ENCODE measurements at places on chromosomes 16 and 17.

DNA sequence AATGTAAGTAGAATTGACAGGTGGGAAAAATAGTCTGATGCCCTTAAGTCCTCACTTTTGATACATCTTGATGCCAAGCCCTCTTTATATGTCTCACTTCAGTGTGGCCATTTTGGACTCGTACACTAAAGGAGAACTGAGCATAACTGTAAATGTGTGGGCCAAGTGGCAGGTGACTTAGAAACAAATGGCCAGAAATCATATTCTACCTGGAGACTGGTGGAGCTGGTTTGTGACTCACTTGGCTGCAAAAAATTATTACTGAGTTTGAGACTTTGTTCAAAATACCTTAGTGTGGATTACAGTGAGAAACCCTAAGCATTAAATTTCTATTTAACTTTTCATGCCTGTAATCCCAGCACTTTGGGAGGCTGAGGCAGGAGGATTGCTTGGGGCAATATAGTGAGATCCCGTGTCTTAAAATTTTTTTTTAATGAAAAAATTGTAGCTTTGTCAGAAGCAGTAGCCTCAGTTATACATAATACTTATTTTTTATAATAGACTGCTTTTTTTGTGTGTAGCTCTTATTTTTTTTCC is 5.0 kb downstream of the HAPSTR1 start:
- DNase-seq = no peak

DNA sequence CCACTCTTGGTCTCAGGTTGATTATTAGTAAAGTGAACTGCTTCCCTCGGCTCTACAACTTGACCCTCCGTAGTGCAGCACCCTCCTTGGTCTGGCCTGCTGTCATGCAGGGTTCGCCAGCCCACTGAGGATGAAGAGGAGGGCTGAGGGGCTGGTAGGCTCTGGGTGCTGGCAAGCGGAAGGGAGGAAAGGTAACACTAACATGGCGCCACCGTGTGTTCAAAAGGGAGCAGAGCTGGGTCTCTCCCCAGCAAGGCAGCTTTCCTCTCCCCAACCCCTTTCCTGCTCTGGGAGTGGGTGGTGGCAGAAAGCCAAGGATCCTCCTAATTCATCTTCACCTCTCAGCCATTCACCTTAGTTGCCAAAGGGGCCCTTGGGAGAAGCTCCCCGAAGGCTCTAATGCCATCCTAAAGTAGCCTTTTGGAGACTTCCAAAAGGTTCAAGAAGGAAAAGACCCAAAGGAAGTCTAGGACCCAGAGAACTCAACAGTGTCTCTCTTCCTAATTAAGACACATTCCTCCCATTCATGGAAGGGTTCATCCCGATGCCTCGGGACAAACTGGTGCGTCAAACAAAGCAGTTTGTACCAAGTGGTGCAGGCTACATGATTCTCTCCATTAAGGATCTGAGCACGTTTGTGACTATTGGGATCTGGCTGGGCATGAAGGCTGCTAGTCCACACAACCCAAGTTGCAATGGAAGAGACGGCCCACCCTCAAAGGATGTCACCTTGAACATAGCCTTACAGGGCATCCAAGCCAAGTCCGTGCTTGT is 90.8 kb upstream of the TOB1 start:
- DNase-seq = peak; percentile 66

DNA sequence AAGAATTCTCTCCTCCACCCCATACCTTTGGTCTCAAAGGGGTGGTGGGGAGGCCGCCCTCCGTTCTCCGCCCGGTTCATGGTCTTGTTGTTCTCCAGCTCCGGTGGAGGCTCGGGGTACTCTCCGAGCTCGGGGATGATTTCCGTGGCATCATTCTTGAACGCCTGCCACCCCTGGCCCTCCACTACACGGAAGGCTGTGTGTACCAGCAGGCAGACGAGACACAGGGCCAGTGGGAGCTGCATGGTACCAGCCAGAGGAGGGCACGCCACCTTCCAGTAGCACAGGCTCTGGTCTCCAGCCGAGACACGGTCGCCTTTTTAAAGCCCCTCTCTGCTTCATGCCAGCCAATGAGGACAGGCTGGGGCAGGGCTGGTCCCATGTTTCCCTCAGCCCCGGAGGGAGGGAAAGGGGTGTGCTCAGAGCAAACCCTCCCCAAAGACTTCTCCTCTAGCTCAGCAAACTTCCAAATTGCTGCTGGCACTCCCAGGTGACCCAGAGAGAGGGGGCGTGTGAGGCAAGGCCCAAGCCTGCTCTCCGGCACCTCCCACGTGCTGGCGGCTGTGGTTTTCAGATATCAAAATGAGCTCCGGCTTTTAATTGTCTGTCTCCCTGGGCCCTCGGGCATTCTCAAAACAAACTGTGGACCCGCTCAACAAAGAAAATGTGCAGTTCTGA is at the start of gene SOST:
Gene SOST (minus strand): TSS at position 295 of the 678 bp plus-strand sequence. CDS start 50 bp downstream, at position 245.
- no peak for DNase-seq

DNA sequence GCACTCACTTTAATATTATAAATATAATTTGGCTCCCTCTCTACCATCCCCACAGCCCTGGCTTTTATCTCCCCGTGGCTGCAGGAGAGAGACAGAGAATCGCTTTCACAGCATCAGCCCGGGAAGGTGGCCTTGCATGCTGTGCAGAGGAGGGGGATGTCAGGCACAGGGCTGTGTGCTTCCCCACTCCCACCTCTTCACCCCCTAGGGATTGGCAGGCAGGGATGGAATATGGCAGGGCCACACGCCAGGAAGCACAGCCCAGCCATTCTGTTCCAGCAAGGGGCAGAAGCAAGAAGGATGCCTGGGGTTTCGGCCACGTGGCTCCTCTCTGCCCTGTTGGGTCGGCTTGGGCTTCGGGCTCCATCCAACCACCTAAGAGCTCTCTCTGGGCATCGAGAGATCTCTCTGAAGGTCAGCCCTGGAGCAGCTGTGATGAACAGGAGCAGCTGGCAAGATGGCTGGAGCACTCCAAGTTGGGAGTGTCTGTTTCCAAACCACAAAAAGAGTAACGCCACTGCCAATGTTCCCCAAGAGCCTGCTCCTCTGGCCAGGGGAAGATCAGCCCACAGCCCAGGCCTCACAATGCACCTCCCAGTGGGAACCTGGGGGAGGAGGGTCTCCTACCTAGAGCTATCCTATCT is 223.2 kb downstream of the C16orf78 start:
- DNase-seq = no peak

- DNase-seq = no peak
These were observed 26.5 kb downstream of the HEATR9 start for GRCh38 chr17:35842239-35842638.

GRCh38 chr17:38703742-38704605 is 1.1 kb upstream of the MLLT6 start:
- peak; percentile 90 for DNase-seq

- DNase-seq = peak; percentile 53
These were observed 984 bp downstream of the CENPV start for GRCh38 chr17:16352303-16352666.

GRCh38 chr17:20313306-20313705 is 154.0 kb downstream of the LGALS9B start:
- no peak for DNase-seq

- no peak for DNase-seq
These were observed 170.7 kb downstream of the SEC14L1 start for GRCh38 chr17:77311371-77311981.

GRCh38 chr16:17776888-17777287 is 306.1 kb upstream of the XYLT1 start:
- no peak for DNase-seq

DNA sequence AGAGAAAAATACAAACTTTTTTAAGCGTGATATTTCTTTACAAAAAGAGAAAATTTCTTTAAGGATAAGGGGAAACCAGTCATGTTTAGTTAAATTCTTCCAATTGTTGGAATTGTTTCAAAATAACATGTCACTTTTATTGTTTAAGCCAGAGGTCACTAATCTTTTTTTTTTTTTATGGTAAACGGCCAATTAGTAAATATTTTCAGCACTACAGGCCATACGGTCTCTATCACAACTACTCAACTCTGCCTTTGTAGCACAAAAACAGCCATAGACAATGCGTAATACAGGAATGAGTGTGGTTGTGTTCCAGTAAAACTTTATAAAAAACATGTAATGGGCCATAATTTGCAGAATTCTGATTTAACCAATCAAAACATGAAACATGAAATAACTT is 401.4 kb downstream of the GRIN2A start:
- DNase-seq = no peak

DNA sequence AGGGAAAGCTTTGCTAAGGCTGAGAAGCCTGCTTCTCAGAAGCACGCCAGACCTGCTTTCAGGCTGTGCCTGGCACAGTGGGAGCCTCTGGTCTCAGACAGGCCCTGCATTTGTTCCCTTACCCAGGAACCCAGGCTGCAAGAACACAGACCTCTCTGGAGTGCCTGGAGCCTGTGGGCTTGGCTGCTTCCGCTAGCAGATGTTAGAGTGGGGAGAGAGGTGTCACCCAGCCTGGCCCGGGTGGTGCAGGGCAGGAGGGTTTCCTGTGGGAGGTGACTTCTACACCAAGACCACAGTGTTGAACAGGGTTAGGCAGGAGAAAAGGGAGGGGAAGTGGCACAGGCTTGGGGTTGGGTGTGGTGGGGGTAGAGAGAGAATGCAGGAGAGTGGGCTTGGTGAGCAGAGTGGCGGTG is 35.8 kb upstream of the ADGRG1 start:
- DNase-seq = peak; percentile 75

GRCh38 chr17:12603566-12603965 is 62.1 kb upstream of the MYOCD start:
- DNase-seq = no peak

DNA sequence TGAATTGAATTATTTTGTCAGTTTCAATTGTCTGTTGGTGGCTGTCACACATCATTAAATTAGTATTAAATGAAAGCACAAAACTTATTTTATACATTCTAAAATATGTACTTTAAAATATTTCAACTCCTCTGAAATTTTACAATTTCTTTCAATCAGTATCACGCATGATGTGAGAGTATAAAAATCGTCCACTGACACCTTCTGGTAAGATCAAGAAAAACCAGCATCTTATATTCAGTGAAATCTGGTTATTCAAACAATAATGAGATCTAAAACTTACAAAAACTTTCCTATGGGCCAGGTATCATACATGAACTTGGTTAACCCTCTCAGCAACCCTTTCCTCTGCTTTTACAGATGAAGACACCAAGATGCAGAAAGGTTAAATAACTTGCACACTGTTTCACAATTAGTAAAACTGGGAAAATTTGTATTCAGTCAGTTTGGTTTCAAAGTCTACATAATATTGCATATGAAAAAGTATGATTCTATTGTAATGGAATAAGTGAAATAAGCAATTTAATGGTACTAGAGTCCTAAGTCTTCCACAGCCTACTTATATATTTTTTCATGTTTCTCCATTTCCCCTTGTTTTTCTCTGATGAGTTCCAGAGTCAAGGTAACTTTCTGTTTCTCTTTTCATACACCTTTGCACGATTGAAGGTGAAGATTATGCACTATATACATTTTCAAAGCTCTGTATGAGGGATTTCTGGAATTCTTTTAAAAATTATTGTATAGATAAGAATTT is 58.7 kb downstream of the EFCAB5 start:
- no peak for DNase-seq

GRCh38 chr16:10077861-10078260 is 104.4 kb downstream of the GRIN2A start:
- DNase-seq = no peak

DNA sequence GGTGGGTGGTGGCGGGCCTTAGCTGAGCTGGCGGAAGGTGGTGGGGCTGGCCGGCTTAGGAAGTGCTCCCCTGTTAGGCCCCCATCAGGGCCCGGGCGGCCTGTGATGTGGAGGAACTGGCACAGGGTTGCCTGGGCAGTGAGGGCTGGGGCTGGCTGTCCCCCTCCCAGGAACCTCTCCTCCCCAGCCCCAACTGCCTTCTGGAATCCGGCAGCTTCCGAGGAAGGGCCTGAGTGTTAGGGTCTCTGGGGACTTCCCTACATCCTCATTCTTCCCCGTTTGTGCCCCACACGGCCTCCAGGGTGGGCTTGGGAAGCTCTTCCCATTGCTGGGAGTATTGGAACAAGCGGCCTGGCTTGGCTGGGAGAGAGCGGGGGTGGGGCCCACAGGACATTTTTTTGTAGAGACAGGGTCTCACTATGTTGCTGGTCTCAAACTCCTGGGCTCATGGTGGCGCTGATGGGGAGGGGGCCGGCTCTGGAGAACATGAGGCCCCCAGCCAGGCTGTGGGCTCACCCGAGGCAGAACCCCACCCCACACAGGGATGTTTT is 89.9 kb upstream of the CIBAR2 start:
- no peak for DNase-seq

DNA sequence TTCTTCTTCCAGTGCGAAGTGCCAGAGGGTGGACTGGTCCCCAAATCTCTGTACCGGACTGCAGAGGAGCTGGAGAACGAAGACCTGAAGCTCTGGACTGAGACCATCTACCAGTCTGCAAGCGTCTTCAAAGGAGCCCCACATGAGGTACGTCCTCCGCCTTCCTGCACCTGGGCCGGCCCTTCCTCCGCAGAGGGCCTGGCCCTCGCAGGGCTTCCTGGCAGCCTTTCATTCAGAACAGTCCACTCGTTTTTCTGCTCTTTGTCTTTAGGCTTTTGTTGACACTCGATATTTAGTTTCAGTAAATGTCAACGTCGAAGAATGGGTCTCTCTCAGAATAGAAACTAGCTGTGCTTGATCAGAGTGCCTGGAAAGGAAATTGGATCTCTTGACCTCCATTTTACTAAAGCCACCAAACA is 68.6 kb downstream of the SEC14L1 start:
- DNase-seq = no peak

DNA sequence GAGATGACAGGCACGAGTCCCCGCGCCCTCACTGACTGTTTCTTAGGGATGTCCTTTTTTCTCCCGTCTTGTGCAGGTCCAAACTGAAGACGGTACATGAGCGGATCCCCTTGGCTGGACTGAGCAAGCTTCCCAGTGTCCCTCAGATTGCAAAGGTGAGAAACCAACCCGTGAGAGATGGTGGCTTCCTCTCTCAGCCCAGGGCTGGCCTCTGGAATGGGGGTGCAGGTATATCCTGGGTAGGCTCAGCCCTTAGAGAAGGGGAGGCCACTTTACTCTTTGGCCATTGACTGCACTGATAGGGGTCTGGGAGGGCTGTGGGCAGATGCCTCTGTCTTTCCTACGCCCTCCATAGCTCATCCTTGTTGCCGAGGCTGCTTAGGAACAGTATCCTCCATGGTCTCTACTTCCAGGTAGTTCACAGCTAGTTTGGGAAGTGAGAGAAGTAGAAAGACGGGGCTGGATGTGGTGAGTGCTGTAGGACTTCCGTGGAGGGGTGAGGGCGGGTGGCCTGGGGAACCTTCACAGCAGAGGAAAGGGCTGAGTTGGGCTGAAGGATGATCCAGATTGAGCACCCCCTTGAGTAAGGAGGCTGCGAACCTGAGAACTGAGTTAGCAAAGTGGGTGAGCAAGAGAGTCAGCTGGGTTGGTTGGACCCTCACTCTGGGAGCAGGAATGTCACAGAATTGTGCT is 83.0 kb downstream of the OR1D5 start:
- no peak for DNase-seq

DNA sequence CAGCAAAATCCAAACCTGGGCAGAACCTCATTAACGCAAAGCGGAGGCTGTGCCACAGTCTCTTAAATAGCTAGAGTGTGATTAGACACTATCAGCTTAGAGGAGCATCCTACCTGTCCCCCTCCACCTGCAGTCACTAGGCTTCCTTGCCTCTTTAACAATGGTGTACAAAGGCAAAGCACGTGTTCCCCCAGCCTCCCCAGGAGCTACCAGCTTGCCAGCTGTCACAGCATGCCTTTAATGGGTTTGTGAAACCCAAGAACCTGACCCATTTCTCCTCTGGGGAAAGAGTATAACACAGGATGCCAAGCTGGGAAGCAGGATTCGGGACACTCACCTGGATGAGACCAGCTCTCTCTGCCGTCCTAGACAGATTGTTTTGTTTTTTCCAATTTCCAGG is 37.2 kb upstream of the TBX2 start:
- no peak for DNase-seq

GRCh38 chr16:58495521-58496331 is 4.2 kb upstream of the NDRG4 start:
- no peak for DNase-seq
